ENCODE measurements at places on chromosomes 12 and 14.

DNA sequence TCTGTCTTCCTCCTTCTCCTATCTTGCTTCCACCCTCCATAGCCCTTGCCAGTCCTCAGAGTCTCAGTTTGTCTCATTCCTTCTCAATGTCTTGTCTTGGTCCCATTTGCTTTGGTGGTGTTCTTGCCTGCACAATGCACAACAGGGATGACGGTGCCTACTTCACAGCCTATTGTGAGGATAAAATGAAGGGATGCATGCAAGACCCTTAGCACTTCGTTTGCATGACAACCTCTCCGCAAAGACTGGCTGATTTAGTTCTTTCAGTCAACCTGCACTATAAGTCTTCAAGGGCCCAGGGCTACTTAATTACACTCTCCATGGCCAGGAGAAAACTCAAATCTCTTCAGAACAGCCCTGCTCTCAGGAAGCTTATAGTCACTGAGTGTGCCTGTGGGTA lies 8.5 kb downstream of the SELPLG start:
- DNase-seq, result no peak

GRCh38 chr12:62629413-62629812 lies 162.8 kb downstream of the MON2 start:
- DNase-seq, result no peak

DNA sequence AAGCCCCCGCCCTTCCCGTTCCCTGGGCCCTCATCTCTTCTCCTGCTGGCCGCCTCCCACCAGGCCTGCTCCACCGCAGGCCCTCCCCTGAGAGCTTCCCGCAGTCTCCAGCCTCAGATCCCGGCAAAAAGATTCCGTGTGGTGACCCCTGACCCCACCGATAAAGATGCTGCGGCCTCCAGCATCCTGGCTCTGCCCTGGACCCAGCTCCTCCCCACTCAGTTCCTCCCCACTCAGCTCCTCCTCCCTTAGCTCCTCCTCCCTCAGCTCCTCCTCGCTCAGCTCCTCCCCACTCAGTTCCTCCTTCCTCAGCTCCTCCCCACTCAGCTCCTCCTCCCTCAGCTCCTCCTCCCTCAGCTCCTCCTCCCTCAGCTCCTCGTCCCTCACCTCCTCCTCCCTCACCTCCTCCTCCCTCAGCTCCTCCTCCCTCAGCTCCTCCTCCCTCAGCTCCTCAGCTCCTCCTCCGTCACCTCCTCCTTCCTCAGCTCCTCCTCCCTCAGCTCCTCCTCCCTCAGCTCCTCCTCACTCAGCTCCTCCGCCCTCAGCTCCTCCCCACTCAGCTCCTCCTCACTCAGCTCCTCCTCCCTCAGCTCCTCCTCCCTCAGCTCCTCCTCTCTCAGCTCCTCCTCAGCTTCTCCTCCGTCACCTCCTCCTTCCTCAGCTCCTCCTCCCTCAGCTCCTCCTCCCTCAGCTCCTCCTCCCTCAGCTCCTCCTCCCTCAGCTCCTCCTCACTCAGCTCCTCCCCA lies 17.0 kb downstream of the NOC4L start:
- no peak for DNase-seq

- no peak for DNase-seq
Observed at GRCh38 chr14:90760078-90760444, 56.2 kb downstream of the TTC7B start.

- peak; percentile 25 for DNase-seq
Observed at GRCh38 chr12:57621497-57622292, 10.5 kb downstream of the ARHGEF25 start.

Measured in NCI-H1105 treated with DMSO at 0.1 percent for 48 hours (cell line).